Fibroblast of skin of abdomen (primary cell): ENCODE measurements at places on chromosomes 4 and X.

GRCh38 chr4:40675166-40675565, 45.5 kb upstream of the RBM47 start:
- no peak for DNase-seq

DNA sequence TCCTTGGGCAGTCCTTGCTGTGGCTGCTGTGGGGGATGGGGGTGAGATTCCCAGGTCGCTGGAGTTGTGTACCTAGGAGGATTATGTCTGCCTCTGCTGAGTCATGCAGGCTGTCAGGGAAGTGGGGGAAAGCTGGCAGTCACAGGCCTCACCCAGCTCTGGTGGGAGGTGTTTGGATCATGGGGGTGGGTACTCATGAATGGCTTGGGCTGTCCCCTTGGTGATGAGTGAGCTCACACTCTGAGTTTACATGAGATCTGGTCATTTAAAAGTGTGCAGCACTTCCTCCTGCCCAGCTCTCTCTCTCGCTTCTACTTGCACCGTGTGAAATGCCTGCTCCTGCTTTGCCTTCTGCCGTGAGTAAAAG, 24.6 kb upstream of the PDLIM3 start:
- peak; percentile 65 for DNase-seq

GRCh38 chr4:85520765-85521749, 46.1 kb downstream of the ARHGAP24 start:
- peak; percentile 7 for DNase-seq

- no peak for DNase-seq
Observed at GRCh38 chrX:115898382-115899001, 272.1 kb upstream of the AGTR2 start.

DNA sequence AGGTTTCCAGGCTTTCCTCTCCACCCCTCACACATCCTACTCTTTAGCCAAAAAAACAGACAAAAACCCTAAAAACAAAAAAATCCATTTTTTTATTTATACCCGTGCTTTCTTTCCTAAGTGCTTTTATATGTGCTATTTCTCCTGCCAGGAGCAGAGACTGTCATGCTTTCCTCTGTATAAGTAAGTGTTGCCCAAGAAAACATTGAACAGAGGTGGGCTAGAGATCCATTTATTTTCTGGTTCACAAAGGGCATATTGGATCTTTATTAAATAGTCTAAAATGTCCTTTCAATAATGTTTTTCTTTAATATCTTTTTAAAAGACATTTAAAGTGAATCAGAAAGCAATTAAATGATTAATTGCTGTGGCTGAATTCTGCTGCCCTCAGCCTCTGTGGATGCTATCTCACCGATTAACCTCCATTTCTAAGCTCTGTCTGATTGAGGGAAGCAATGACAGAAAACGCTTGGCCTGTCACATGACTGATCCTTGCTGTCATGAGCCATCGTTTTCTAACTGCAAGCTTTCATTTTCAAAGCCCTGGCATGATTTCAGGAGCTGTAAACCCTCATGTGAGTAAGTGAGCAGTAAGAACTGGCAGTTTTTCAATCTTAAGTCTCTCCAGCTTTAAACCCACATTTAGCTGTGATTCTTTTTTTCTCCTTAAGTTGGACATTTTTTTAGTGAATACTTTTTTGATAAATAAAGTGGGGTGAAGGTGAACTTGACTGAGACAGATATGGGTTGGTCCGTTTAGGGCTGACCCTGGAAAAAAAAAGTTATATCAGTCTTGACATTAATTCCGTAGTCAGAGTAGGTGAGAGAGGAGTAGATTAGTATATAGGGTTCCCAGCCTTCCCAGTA, 180.7 kb upstream of the PGRMC2 start:
- DNase-seq = peak; percentile 98

DNA sequence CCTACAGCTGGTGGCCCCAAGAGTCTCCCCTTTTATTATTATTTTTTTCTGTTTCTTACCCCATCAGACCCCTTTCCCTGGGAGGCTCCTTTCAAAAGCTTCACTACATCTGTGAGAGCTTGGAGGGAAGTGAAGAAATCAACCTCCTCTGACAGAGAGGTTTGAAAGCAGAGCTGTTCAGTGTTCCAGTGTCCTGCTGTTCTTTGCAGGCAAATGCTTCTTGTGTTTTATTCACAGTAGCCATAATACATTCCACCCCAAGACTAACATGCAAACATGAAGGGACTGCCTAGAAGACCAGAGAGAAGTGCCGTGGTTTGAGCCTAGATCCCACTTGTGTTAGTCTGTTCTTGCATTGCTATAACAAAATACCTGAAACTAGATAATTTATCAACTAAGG, 192.1 kb downstream of the PTTG2 start:
- no peak for DNase-seq

DNA sequence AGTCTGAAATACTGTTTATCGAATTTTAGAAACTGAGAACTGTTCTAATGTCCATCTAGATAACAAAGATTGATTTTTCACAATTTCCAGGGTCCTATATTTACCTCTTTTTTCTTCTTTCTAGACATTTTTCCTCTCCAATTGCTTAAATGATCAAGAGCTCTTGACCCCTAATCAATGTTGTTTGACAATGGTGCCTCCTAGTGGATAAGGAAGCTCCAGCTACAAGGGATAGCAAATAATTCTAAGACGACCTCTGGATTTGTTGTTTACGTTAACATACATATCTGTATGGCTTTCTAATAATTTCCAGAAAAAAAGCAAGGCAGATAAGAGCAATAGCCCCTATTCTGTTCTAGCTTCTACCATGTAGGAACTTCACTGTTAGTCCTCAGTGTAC, 35.8 kb downstream of the GPR82 start:
- peak; percentile 12 for DNase-seq

- no peak for DNase-seq
Observed at GRCh38 chr4:40978548-40978947, 228.8 kb downstream of the NSUN7 start.

DNA sequence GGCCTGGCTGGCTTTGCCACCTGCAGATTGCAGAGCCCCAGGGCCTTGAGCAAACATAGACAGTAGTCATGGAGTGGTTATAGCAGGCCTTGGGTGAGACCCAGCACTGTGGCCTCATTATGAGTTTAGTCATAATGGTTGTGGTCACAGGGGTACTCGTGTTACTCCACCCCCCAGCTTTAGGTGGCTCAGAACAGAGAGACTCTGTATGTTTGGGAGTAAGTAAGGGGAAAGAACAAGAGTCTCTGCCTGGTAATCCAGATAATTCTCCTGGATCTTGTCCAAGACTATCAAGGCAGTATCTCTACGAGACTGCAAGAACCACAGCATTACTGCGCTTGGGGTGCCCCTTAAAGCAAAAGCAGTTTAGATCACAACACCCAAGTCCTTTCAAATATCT, 62.3 kb upstream of the SCRG1 start:
- DNase-seq = peak; percentile 29

GRCh38 chr4:42490015-42490414, 92.7 kb downstream of the SHISA3 start:
- DNase-seq = no peak

- no peak for DNase-seq
Observed at GRCh38 chrX:30618160-30618765, 35.0 kb upstream of the GK start.

DNA sequence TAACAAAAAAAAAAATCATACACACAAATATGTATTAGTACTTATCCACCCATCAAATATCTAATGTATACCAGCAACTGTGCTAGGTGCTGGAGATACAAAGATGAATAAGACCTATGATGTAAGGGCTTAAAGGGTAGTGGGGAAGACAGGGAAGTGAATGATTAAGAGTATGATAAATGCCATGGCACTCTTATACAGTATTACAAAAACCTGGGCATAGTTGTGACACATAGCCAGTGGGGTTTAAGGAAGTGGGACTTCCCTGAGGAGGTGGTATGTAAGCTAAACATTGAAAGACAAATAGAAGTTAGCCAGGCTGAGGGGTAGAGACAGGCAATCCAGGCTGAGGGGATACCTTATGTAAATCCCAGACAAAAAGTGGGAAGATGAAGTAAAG, 23.5 kb downstream of the CHM start:
- no peak for DNase-seq

GRCh38 chrX:111615227-111615626, 65.7 kb upstream of the ALG13 start:
- no peak for DNase-seq
